ENCODE measurements at places on chromosomes 5 and 9. TPM values are rescaled to one million over a fixed set of nuclear protein-coding genes. Genes with fewer than 3 reads are reported as not detected.

GRCh38 chr5:95786821-95787418 is 35.6 kb downstream of the GLRX start:
- H3K4me3 ChIP-seq: no peak overlapping the region
- DNase-seq: no peak
- H3K27ac ChIP-seq: no peak overlapping the region
- no peaks in the 10 kb centered on the region for H3K36me3 ChIP-seq
- H3K27me3 ChIP-seq: no peaks in the 10 kb centered on the region

- H3K4me3 ChIP-seq: no peak overlapping the region
- no peaks in the 10 kb centered on the region for H3K36me3 ChIP-seq
- no peak overlapping the region for H3K27ac ChIP-seq
- DNase-seq: no peak
These were observed 220.7 kb upstream of the MSX2 start for GRCh38 chr5:174503461-174504265.

- H3K36me3 ChIP-seq: no peaks in the 10 kb centered on the region
- no peaks in the 10 kb centered on the region for H3K27me3 ChIP-seq
- DNase-seq: no peak
- no peaks in the 10 kb centered on the region for H3K4me1 ChIP-seq
- H3K4me3 ChIP-seq: no peak overlapping the region
- H3K27ac ChIP-seq: no peak overlapping the region
These were observed 56.5 kb upstream of the ZNF354A start for GRCh38 chr5:178786859-178787499.

- DNase-seq: no peak
- H3K4me3 ChIP-seq: no peak overlapping the region
- H3K27me3 ChIP-seq: no peaks in the 10 kb centered on the region
- no peak overlapping the region for H3K27ac ChIP-seq
These were observed 28.7 kb downstream of the DNAJC21 start for GRCh38 chr5:34957857-34958690.

DNA sequence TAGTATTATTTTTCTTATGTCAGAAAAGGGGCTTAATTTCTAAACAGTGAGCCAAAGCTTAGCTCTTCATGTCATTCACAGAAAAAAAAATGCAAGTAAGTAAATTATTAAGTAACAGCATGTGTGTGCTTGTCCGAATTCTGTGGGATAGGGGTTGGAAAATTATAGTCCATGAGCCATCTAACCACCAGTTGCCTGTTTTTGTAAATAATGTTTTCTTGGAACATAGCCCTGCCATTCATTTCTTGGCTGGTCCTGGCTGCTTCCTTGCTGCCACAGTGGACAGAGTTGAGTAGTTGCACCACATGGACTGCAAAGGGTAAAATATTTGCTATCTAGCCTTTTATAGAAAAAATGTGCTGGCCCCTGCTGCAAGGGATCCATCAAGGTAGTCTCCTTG is 513.7 kb upstream of the WWC1 start:
- no peaks in the 10 kb centered on the region for H3K27me3 ChIP-seq
- H3K36me3 ChIP-seq: no peaks in the 10 kb centered on the region
- H3K4me1 ChIP-seq: peaks cover 3% of the 10 kb centered on the region
- no peak for DNase-seq
- no peak overlapping the region for H3K4me3 ChIP-seq

GRCh38 chr9:133854048-133854447 is 115.9 kb upstream of the SARDH start:
- no peaks in the 10 kb centered on the region for H3K4me1 ChIP-seq
- H3K4me3 ChIP-seq: no peak overlapping the region
- H3K36me3 ChIP-seq: no peaks in the 10 kb centered on the region
- H3K27me3 ChIP-seq: no peaks in the 10 kb centered on the region
- no peak overlapping the region for H3K27ac ChIP-seq

- H3K4me3 ChIP-seq: no peak overlapping the region
- no peaks in the 10 kb centered on the region for H3K27me3 ChIP-seq
These were observed 64.3 kb downstream of the IRX1 start for GRCh38 chr5:3659907-3660306.

ANKRD18A gene
- under 0.01 TPM for total RNA-seq

ANKRD55 gene
- not detected for total RNA-seq

SPINK14 gene
- total RNA-seq: not detected

GMCL2 gene
- total RNA-seq: not detected

ADGRD2 gene
- total RNA-seq: not detected

CBY3 gene
- not detected for total RNA-seq

NRARP gene
- 2.9 TPM for total RNA-seq

RELL2 gene
- 6.1 TPM for total RNA-seq
